ENCODE measurements at places on chromosomes 3 and 15.

DNA sequence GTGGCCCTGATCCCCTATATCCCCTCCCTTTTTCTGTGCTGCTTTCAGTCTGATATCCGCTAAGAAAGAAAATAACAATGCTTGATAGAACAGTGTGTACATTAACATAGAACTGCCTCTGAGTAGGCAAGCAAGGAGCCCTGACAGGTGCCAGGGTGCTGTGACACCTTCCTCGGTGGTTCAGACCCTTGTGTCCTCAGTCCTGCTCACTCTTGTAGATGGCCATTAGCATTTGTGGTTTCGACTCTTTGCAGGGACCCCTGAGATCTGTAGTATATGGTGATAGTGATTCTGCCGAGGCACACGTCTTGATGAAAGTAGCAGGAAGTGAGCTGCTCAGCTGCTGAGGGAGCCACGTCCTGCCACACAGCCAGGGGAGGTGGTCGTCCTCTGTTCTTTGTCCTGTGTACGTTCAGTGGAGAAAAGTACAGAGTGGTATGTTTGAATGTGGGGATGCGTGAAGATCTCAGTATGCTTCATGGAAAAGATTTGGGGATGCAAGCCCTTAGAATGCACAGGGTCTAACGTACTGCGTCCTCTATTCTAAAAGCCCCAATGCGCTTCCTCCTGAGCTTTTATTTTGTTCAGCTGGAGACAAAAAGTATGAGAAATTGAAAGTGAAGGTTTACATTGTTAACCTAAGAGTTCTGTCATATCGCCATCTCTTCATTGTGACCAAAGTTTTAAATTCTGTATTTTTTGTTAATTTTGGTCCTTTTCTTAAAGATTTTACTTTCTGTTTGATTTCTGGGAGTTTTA lies 35.4 kb downstream of the PXYLP1 start:
- DNase-seq = no peak

DNA sequence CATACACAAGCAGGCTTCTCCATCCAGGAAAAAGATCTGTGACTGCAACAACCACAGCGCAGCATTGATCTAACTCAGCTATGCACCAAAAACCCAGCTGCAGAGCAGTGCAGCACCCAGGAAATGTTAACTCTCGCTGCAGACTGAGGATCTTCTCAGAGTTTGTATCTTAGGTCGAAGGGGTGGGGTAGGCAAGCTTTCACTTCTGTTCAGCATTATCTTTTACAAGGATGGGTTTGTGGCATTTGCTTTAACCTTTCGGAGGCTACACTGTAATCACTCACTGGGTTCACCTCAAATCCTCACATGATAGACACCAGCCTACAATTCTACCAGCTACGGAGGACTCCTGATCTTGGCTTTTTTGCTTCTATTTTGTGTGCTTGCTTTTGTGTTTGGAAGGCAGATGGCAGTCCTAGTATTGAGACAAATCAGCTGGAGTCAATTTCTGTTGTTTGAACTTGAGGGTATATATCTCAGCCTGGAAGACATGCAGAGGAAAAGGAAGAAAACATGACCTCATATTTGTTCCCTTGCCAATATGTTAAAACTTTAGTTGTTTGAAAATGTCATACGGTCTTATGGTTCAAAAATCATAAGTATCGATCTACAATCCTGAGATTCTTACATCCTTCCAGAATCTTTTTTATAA lies 25.2 kb downstream of the LRRK1 start:
- peak; percentile 39 for DNase-seq

DNA sequence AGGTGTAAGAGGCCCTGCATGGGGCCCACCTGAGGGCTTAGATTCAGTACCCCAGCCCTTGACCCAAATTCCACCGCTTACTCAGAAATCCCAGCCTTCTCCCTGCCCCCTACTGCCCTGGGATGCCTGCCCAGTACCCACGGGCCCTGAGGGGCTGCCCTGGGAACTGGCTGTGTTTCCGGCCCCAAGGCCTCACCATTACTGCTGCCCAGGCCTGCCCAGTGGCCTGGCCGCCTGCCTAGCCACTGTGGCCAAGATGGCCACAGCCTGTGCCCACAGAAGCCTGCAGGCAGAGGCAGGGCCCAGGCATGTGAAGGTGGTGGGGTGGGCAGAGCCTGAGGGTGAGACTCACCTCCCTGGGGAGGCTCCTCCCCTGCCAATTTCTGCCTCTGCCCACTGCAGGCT lies 6.1 kb upstream of the PRKCD start:
- no peak for DNase-seq

DNA sequence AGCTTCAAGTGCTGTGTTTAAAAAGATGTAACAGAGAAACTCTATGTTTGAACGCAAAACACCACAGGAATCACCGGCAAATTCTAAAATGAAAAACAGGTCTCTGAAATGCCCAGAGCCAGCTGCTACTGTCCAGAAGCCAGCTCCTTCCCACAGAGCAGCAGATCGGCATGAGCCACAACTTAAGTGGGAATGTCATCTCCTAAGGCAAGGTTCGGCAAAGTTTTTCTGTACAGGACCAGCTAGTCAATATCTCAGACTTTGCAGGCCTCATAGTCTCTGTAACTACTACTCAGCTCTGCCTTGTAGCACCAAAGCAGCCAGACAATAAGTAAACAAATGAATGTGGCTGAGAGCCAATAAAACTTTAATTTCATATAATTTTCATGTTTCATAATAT lies 4.9 kb downstream of the PLOD2 start:
- peak; percentile 67 for DNase-seq

- peak; percentile 81 for DNase-seq
Measured at GRCh38 chr3:183148056-183148455, 14.5 kb downstream of the LAMP3 start.

DNA sequence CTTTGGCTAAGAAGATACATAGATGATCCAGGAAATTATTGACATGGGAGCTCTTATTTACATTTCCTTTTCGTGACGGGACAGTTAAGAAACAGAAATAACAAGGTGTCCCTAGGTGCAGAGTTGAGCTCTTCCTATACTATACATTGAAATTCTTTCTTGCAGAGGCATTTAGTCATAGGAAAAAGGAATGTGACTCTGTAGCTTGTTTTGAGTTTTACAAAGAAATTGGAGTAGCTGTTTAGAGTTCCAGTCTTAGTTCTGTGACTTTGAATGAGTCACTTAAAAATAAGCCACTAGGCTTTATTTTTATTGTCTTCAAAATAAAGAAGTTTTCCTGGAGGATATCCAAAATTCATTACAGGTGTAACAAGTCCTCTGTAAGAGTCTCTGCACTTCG lies 723.5 kb upstream of the SGO1 start:
- DNase-seq = no peak

- no peak for DNase-seq
Measured at GRCh38 chr15:23014394-23015000, 24.9 kb downstream of the TUBGCP5 start.

GRCh38 chr3:197456261-197457091 lies 99.3 kb downstream of the BDH1 start:
- DNase-seq = peak; percentile 94

DNA sequence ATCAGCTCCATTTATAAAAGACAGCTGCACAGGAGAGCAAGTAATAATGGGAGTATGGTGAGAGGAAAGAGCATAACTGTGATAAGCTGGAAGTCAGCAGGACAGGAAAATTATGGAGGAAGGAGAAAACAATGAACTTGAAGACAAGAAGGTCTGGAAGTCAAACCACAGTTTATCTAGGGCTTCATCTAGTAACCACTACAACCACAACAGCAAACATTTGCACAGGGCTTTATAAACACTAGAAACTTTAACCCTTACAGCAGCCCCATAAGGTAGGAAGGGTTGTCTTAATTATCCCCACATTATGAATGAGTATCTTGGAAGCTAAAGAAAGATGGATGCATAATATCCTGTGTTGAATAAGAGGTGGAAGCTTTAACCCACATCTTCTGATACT lies 820.8 kb downstream of the IGSF11 start:
- DNase-seq = no peak

DNA sequence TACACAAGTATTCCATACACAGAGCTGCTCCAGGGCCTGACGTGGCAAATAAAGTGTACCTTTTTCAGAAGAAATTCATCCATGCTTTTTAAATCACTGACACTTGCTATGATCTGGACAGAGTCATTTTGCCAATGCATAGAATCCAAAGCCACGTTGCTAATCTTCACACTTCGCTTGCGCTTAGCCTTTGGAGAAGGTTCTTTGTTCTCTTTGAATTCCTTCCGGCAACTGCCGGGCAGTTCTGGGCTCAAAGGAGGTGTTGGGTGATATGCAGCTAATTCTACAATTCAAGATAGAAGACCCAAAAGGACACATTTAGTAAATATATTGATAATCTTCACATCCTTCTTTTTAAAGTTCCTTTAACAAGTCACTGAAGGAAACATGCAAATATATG lies 69.9 kb downstream of the NR2E3 start:
- DNase-seq = no peak

GRCh38 chr15:39283531-39283930 lies 297.3 kb upstream of the THBS1 start:
- peak; percentile 90 for DNase-seq

GRCh38 chr3:135516143-135516542 lies 449.4 kb upstream of the PPP2R3A start:
- DNase-seq = peak; percentile 45

- no peak for DNase-seq
Measured at GRCh38 chr3:173614522-173614921, 217.0 kb downstream of the NLGN1 start.

DNA sequence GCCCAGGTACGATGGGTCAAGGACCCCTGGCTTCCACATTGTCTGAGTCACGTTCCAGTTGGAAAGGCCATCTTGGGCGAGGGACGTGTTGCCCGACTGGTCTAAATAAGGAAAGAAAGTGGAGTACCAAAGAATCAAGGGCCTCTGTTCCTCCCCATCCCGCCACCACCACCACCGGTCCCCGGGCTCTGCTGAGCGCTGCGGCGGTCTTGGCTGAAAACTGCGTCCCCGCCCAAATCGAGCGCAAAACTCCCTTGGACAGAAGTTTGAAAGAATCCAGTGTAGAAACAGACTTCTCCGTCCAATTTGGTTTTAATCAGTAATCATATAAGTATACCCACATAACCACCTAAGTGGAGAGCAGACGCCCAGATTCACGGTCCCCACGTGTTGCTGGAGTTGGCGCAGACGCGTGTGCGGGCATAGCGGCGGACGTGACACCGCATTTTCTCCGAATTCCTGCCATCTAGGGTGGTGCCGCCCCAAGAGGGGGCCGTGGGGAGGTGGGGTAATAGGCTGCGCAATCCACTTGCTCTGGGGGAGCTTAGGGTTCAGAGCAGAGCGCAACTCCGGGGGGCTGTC lies 243.8 kb upstream of the TOPAZ1 start:
- DNase-seq = peak; percentile 9

GRCh38 chr3:68876112-68876713 lies 56.1 kb downstream of the TAFA4 start:
- DNase-seq = peak; percentile 73

DNA sequence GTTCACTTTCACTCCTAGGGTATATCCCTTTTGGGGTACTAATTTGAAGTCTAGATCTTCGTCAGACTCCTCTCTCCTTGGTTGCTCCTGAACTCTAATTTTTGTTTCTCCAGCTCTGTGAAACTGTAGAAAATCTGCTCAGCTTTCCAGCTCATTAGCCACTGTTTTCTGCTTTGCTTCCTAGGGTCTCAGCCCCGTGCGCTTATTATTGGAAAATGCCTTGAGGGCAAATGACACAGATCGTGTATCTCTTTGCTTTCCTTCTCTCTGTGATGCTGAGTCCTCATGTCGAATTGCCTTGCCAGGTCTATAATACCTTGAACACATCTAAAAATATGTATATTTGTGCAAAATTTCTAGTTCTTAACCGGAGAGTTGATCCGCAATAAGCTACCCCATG lies 731.1 kb downstream of the EDEM1 start:
- DNase-seq = no peak

DNA sequence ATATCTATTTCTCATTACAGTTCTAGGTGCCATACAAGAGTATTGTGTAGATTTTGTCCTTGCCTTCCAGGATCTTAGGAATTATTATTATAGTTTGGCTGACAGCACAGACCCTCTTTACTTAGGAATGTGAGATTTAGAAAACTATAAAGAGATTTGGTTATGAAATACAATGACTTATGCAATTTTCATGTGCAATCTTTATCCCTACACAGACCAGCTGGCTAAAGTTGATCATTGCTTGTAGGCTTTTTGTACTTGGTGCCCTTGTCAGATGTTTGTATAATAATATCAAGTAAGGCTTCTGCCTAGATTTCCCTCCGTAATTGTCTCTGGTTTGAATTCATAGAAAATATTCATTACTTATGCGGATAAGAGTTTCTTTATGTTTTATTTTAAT lies 174.5 kb upstream of the GAP43 start:
- DNase-seq = peak; percentile 18

DNA sequence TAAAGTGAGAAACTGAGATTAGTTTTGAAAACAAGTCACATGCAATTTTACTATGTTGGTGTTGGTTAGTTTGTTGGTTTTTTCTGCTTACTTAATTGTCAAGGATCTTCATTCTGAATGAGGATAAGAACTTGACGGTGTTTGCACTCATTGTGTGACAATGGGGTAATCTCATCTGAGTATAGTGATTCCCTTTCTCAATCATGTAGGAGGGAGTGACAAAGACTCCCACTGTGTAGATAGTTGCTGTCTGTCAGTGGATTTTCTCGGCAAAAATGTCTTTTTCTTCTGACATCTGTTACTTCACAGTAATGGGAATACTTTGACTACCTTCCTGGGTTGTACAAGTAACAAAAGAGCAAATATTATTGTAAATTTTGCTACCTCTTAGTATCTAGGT lies 23.5 kb downstream of the KCNH8 start:
- no peak for DNase-seq

GRCh38 chr3:130963444-130963843 lies 63.2 kb downstream of the ASTE1 start:
- DNase-seq = no peak

GRCh38 chr3:43748645-43749044 lies 57.9 kb downstream of the ABHD5 start:
- no peak for DNase-seq

DNA sequence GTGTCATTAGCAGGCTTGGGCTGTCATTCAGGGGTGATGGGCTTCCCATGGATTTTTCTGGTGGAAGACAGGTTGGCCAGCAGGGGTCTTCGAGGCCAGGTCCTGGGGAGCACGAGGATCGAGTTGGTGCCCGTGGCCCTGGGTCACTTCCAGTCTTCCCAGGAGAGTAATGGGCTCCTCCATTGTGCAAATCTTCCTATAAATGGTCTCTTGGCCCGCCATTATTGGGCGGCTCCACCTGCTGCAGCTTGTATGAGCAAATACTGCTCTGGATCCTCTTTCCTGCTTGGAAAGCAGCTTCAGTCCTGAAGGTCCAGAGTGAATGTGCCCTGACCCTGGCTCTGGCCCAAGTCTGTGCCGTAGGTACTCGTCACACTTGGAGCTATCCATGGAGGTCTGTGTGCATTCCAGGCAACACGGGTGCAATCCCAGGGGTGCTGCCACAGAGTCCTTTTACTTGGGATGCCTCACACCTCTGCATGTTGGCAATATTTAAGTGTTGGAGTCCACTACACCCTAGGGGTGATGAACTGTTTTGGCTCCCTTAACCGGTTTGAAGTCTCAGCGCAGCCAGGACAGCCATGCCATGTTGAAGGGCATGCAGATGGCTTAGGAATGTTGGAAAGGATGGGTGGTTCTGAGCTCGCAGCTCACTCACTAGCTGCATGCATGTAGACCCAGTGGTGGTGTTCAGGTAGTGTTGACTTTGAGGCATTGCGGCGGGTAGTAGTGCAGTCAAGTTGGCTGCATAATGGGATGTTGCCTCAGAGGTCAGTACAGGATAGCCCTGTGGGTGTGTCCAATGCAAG lies 97.6 kb downstream of the SNRPN start:
- DNase-seq = no peak
